Colonic mucosa (tissue), 4 donors: ENCODE measurements at places on chromosomes 1 and 21. TPM values are rescaled to one million over a fixed set of nuclear protein-coding genes. Genes with fewer than 3 reads are reported as not detected.
A peak's percentile ranks its signal among the peaks of the same experiment; 100 is the strongest.

DNA sequence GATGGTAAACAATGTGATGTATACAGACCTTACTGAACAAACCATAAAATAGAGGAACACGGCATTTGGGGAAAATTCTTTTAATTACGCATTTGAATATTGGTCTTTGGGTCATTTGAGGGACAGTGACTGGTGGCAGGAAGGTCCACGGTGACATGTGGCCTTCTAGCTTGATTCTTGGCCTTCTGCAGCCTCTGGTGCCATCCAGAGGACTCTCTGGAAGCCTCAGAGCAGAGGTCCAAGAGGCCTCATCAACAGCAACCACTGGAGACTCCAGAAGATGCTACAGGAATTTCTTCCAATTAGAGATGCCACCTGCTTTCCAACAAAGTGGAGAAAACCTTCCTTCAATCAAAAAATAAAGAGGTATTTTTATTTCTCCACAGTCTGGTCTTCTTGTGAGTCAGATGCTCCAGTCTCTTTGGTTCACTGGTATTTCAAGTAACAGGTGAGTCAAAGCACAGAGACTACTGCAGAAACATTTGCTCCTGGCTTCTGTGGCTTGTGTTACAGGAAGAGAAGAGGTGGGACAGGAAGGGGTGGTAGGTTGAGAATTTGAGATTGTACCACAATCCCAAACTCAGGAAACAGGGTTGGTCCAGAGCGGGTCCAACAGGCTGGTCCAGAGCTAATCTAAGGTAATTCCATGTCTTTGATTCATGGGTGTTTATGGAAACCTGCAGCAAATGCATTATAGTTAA, 2.7 kb upstream of the F5 start:
- DNase-seq = no peak
- H3K4me1 ChIP-seq = no peaks in the 10 kb centered on the region
- H3K4me3 ChIP-seq = no peak overlapping the region
- H3K27me3 ChIP-seq = no peaks in the 10 kb centered on the region

DNA sequence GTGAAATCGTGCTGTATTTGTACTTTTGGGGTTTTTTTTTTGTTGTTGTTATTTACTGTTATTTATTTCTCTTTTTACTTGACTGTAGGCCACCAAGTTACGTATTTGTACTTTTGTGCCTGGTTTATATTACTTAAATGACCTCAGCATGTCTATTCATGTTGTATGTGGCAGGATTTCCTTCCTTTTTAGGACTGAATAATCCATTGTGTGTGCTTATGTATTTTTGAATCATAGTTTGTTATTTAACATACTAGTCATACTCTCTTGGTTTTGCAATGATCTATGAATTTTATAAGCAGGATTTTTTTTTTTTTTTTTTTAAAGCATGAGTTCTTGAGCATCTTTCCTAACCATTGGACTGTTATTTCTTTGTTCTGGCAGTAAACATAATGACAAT, 51.2 kb downstream of the RNF2 start:
- H3K27ac ChIP-seq = no peak overlapping the region
- DNase-seq = no peak
- no peaks in the 10 kb centered on the region for H3K27me3 ChIP-seq
- H3K36me3 ChIP-seq = no peaks in the 10 kb centered on the region

TMEM82 gene
- 17.0 TPM for total RNA-seq

GRCh38 chr1:77026135-77026534, 158.9 kb downstream of the ST6GALNAC5 start:
- DNase-seq = no peak
- H3K4me3 ChIP-seq = no peak overlapping the region
- H3K4me1 ChIP-seq = no peaks in the 10 kb centered on the region
- H3K27me3 ChIP-seq = no peaks in the 10 kb centered on the region
- H3K36me3 ChIP-seq = no peaks in the 10 kb centered on the region
- H3K27ac ChIP-seq = no peak overlapping the region

VTCN1 gene
- total RNA-seq = not detected

OR2T35 gene
- not detected for total RNA-seq

DNA sequence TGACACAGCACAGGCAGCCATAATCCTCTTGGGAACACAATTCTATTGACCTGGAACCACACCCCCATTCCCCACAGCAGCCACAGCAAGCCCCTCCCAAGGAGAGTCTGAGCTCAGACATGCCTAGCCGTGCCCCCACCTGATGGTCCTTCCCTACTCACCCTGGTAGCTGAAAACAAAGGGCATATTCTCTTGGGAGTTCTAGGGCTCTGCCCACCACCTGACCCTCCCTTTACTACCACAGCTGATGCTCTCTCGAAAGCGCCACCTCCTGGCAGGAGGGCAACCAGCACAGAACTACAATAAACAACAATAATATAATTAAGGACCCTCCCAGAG, 184.8 kb upstream of the COA6 start:
- no peak overlapping the region for H3K27ac ChIP-seq
- DNase-seq = no peak
- H3K4me3 ChIP-seq = no peak overlapping the region
- H3K4me1 ChIP-seq = no peaks in the 10 kb centered on the region

DNA sequence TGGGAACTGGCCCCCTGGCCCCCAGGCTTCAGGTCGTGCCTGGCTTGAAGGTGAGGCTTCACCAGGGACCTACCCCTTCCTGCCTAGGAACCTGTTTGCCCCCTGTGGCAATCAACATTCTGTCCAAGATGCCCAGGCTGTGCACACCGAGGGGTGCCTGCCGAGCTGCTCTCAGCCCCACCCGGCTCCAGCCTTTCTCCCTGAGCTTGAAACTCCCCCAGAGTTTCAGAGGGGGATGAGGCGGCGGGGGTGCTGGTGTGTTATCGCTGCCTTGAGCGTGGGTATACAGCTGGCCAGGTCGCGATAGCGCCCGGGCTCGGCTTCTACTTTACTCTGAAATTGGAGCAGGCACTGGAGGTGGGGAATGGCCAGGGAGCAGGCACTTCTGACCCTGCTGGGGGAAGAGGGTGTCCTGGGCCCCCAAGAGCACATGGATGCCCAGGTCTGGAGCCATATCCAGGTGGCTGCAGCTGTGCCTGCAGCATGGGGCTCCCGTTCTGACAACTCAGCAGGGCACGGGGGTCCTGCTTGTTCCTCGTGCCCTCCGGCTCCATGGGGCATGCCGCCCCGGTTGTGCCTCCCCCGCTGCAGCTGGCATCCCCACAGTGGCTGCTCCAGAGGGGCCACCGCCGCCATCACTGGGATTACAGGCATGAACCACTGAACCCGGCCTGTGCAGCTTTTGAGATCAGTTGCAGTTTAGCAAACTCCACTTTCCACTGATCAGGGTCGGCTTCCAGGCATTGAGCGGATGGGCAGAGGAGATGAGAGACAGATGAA, 29.8 kb downstream of the RYR2 start:
- no peaks in the 10 kb centered on the region for H3K4me1 ChIP-seq
- no peak for DNase-seq
- no peak overlapping the region for H3K27ac ChIP-seq
- H3K4me3 ChIP-seq = no peak overlapping the region

CFH gene
- total RNA-seq = 15.4 TPM

DNA sequence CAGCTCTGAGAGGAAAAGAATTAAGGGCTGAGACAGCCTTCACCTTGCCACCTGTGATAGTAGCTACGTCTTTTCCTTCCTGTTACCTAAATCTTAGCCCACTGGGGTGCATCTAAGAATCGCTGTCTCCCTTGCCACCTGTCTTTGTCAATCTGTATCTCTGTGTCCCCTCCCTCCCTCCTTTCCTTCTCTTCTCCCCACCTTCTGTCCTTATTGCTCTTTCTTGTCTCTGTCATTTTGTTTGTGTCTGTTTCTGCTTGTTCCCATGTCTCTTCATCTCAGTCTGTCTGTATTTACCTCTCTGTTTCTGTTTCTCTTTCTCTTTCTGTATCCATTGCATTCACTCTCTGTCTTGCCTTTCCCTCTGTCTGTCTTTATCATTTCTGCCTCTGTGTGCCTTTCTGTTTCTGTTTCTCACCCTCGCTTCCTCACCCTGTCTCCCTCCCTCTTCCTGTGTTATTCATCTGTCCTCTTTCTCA, 30.2 kb downstream of the SLC22A15 start:
- no peaks in the 10 kb centered on the region for H3K27me3 ChIP-seq
- no peak for DNase-seq
- H3K4me3 ChIP-seq = no peak overlapping the region
- H3K27ac ChIP-seq = no peak overlapping the region
- H3K4me1 ChIP-seq = no peaks in the 10 kb centered on the region

GRCh38 chr1:151728151-151729054, 7.1 kb downstream of the RIIAD1 start:
- H3K36me3 ChIP-seq = no peaks in the 10 kb centered on the region
- no peak overlapping the region for H3K27ac ChIP-seq
- H3K27me3 ChIP-seq = no peaks in the 10 kb centered on the region

DNA sequence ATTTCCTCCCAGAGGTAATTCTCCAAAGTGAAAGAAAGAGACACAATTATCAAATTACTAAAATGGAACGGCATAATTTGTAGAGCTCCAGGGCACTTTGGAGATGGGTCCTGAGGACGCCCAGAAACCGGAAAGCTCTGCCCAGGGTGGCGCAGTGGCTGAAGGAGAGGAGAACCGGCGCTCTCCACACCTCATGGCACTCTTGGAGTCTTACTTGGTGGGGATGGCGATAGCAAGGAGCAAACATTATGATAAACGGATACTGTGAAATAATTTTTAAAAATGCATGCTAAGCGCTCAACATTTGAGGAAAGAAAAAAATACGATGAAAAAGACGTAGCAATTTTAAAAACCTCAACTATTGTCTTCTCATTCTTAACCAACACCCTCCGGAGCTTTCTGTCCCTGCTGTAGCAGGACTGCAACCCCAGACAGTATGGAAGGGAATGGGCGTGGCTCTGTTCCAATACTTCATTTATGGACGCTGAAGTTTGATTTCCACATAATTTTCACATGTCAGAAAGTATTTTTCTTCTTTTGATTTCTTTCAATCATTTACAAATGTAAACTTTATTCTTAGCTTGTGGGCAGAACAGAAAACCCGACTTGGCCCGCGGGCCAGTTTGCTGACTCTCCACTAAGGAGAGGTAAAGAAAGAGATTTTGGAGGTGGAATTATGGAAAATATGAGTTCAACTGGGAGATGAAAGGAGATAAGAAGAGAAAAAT, 1.1 kb downstream of the S100A11 start:
- peaks cover 12% of the 10 kb centered on the region for H3K36me3 ChIP-seq
- peak; percentile 63 for DNase-seq
- no peaks in the 10 kb centered on the region for H3K4me1 ChIP-seq
- H3K27ac ChIP-seq = peak overlapping the region; percentile 92

DNA sequence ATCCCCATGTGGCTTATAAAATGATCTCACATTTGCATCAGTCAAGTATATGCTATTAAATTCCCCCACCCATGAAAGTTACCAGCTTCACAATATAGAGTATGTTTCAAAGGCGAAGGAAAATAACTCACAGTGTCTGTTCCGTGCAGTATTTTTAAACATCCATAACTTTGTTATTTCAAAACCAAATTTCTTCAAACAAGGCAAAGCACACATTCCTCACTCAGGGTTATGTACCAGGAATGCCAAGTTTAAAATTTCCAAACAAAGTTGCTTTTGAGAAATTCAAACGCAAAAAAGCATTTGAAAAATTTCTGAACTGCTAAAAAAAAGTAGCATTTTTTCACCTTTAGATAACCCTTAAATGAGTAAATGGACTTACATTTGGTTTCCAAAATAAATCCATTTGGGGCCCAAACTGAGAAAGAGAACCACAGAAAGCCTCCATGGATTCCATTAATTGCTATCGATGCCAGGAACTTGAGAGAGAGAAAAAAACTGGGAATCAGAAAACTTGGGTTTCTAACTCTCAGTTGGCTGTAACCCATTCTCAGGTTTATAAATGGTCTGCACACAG, 149.5 kb downstream of the SLC30A10 start:
- no peaks in the 10 kb centered on the region for H3K36me3 ChIP-seq
- H3K4me1 ChIP-seq = no peaks in the 10 kb centered on the region
- no peaks in the 10 kb centered on the region for H3K27me3 ChIP-seq

LDLRAD1 gene
- total RNA-seq = not detected

TSPAN2 gene
- 14.6 TPM for total RNA-seq

- H3K4me1 ChIP-seq = no peaks in the 10 kb centered on the region
- DNase-seq = no peak
- no peak overlapping the region for H3K27ac ChIP-seq
Observed at GRCh38 chr1:96253246-96254035, 468.1 kb upstream of the PTBP2 start.

PGM1 gene
- 146 TPM for total RNA-seq

DNA sequence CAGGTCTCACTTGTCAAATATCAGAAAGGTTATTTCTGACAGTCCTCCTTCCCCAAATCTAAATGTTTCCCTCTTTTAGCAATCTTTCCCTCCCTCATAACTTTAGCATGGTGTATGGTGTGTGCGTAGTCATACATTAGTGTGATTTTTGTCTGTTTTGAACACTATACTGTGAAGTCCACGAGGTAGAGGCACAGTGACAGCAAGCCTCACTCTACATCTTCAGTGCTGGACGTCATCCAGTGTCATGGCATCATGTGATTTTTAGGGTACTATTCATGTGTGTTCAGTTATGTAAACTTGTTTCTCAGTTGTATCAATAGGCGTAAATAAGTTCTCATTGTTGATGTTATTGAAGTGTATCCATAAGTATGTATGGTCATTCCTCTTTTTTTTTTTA, 39.1 kb downstream of the DYRK1A start:
- DNase-seq = no peak
- H3K4me3 ChIP-seq = no peak overlapping the region
- H3K4me1 ChIP-seq = no peaks in the 10 kb centered on the region
- H3K27ac ChIP-seq = no peak overlapping the region
- no peaks in the 10 kb centered on the region for H3K36me3 ChIP-seq
- no peaks in the 10 kb centered on the region for H3K27me3 ChIP-seq

GRCh38 chr1:156959414-156959813, 39.0 kb downstream of the LRRC71 start:
- no peak overlapping the region for H3K4me3 ChIP-seq
- H3K36me3 ChIP-seq = peaks cover 5% of the 10 kb centered on the region
- no peak overlapping the region for H3K27ac ChIP-seq
- H3K4me1 ChIP-seq = no peaks in the 10 kb centered on the region

- H3K36me3 ChIP-seq = no peaks in the 10 kb centered on the region
- H3K27ac ChIP-seq = no peak overlapping the region
- H3K4me3 ChIP-seq = no peak overlapping the region
- H3K4me1 ChIP-seq = no peaks in the 10 kb centered on the region
- DNase-seq = no peak
Observed at GRCh38 chr1:238281418-238281817, 390.7 kb upstream of the ZP4 start.

GRCh38 chr1:9439074-9439761, 100.0 kb upstream of the SLC25A33 start:
- peaks cover 8% of the 10 kb centered on the region for H3K4me1 ChIP-seq
- H3K27me3 ChIP-seq = no peaks in the 10 kb centered on the region
- peak overlapping the region; percentile 79 for H3K27ac ChIP-seq
- DNase-seq = peak; percentile 40

- H3K27ac ChIP-seq = no peak overlapping the region
- H3K36me3 ChIP-seq = no peaks in the 10 kb centered on the region
- no peaks in the 10 kb centered on the region for H3K27me3 ChIP-seq
- DNase-seq = no peak
- H3K4me3 ChIP-seq = no peak overlapping the region
Observed at GRCh38 chr21:45847870-45848269, 133.7 kb upstream of the COL6A1 start.

- H3K36me3 ChIP-seq = no peaks in the 10 kb centered on the region
- DNase-seq = no peak
- no peak overlapping the region for H3K4me3 ChIP-seq
- H3K4me1 ChIP-seq = no peaks in the 10 kb centered on the region
- no peak overlapping the region for H3K27ac ChIP-seq
Observed at GRCh38 chr1:9135073-9135836, 6.4 kb upstream of the GPR157 start.

SLC22A15 gene
- 1.1 TPM for total RNA-seq

- H3K4me1 ChIP-seq = no peaks in the 10 kb centered on the region
- H3K27ac ChIP-seq = no peak overlapping the region
- H3K4me3 ChIP-seq = no peak overlapping the region
- no peaks in the 10 kb centered on the region for H3K27me3 ChIP-seq
- DNase-seq = no peak
- H3K36me3 ChIP-seq = no peaks in the 10 kb centered on the region
Observed at GRCh38 chr1:191320062-191320461, 838.2 kb upstream of the RGS18 start.
